CD8-positive, alpha-beta memory T cell (primary cell): ENCODE measurements at places on chromosomes 4 and X. TPM values are rescaled to one million over a fixed set of nuclear protein-coding genes. Genes with fewer than 3 reads are reported as not detected.

- H3K4me1 ChIP-seq: no peaks in the 10 kb centered on the region
- H3K36me3 ChIP-seq: no peaks in the 10 kb centered on the region
- H3K27me3 ChIP-seq: no peaks in the 10 kb centered on the region
- no peak overlapping the region for H3K27ac ChIP-seq
- no peak overlapping the region for H3K4me3 ChIP-seq
Measured at GRCh38 chr4:16667464-16667863, 231.0 kb downstream of the LDB2 start.

SYTL4 gene
- total RNA-seq: not detected

DNA sequence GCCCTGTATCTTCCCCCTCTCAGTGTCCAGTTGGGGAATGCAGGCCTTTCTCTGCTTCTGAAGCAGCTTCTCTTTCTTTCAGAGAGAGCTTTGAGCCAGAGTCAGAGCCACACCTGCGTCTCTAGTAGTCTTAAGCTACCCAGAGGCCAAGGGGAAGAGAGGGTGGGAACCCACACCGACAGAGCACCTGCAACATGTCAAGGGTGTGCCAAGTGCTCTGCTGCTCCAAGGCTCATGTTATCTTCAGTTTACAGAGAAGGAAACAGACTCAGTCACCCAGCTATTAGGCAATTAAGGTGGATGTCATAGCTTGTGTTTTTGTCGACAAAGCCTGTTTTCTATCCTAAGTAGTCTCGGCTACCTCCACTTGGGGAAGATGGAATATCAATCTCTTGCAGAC is 22.7 kb upstream of the RNF212 start:
- no peaks in the 10 kb centered on the region for H3K36me3 ChIP-seq
- peaks cover 13% of the 10 kb centered on the region for H3K4me1 ChIP-seq
- H3K4me3 ChIP-seq: no peak overlapping the region
- no peak for DNase-seq

GRCh38 chr4:20422398-20422797 is 170.7 kb downstream of the SLIT2 start:
- no peak overlapping the region for H3K27ac ChIP-seq
- H3K4me3 ChIP-seq: no peak overlapping the region
- no peak for DNase-seq
- no peaks in the 10 kb centered on the region for H3K36me3 ChIP-seq
- H3K27me3 ChIP-seq: no peaks in the 10 kb centered on the region
